ENCODE measurements at places on chromosomes 16 and 17.

DNA sequence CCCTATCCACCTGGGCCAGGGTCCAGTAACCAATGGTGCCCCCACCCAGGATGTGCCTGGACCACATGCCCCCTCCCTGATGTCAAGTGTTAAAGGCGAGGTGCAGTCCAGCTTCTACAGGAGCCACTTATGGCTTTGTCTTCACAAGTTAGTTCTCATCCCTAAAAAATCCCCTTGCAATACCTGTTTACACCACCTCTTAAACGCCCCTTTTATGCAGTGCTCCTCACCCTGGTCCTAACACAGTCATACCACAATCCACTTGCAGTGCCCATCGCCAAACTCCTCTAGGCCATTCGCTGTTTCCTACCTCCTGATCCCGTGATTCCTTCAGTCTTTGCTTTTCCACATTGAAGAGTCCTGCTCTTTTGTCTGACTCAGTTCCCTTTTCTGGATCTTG is 7.1 kb downstream of the GLYR1 start:
- DNase-seq = no peak

DNA sequence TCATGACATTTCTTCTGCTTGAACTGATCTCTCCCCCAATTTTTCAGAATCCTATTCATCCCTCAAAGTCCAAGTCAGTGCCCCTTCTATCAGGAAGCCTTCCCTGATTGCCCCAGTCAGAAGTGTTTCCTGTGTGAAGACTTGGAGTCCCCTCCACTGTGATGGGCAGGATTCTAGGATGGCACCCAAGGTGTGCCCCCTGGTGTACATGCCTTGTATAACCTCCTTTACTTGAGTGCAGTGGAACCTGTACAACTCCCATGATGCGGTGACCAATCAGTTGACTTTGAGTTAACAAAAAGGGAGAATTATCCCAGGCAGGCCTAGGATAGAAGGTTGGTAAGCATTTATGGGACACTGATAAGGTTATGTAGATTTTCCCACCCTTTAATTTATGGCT is 23.4 kb downstream of the MYH13 start:
- no peak for DNase-seq

DNA sequence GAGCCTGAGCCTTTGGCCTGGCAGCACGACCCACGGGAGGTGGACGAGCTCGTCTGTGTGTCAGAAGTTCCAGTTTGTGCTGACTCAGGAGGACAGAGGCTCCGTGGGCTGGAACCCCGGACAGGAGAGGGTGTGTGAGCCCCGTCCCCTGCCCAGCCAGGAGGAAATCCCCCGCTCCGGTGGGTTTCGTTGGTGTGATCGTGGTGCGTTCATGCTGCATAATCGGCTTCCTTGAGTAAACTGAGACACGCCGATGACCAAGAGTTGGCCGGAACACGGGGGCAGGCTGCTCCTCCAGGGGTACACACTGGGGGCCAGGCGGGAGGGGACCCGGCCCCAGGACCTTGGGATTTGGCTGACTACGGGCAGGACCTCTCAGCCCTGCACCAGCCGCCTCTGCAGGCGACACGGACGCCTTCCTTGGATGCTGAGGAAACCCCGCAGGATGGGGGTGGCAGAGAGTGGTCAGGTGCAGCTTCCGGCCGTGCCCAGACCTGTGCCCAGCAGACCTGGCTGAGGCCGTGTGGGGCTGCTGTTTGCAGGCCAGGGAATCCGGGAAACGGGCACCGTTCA is 8.5 kb downstream of the METRNL start:
- no peak for DNase-seq

GRCh38 chr17:17568772-17569195 is 22.7 kb downstream of the PEMT start:
- DNase-seq = peak; percentile 10

DNA sequence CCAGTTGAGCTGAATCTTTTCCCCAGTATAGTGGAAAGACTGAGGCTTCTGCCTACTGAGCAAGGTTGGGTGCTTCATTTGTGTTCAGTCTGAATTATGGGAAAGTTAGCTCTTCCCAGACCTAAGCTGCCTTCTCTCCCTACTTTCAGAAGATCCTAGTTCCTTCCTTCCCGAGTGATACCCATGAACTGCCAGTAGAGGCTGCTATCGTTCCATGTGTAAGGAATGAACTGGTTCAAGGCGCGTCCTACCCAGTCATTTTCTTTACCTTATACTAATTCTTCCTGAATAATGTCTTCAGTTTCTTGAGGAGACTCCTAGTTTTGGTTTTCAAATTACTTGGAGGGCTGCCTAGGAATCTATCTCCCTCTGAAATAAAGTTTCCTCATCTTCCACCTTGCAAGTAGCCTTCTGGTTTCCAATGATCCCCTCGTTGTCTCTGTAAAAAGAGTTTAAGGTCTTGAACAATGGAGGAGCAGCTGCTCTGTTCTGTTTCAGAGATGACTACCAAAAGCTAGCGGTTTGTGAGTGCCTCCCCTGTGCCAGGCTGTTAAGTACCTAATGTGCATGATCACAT is 934 bp upstream of the AOC2 start:
- no peak for DNase-seq

- DNase-seq = no peak
Observed at GRCh38 chr16:27366687-27367460, 35.1 kb upstream of the IL21R start.

GRCh38 chr17:59406808-59407381 is 75.4 kb downstream of the YPEL2 start:
- DNase-seq = no peak

GRCh38 chr16:50603206-50604064 is 55.2 kb downstream of the NKD1 start:
- no peak for DNase-seq

- no peak for DNase-seq
Observed at GRCh38 chr16:60642956-60643355, 1393.3 kb downstream of the CDH8 start.

GRCh38 chr17:69411766-69412165 is 2.7 kb upstream of the MAP2K6 start:
- DNase-seq = no peak

DNA sequence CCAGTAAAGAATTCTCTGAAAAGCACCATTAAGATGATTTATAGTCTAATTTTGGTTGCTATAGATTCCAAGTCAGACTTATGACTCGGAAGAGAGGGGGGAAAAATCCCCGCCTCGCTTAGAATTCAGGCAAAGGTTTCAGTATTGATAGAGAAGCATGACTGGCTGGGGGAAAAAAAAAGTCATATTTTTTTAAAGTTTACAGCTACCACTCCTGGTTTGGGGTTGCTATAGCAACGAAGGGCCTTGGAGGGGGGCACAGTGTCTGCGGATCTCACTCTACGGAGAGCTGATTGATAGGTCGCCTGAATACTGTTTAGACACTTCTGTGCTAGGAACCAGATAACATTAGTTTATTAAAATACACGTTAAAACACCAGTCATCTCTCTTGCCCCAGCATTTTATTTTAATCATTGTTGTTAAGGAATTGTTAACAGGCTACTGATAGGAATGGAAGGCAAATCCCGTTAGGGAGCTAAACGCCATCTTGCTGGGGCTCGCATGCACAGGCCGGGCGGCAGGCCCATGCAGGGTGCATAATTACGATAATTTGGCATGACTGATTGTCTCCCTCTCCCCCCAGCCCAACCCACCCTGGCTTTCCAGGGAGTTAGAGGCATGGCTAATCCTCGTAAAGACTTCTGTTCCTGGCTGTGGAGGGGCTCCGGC is 380.0 kb upstream of the XYLT1 start:
- no peak for DNase-seq

GRCh38 chr17:51595826-51596398 is 335.6 kb downstream of the UTP18 start:
- no peak for DNase-seq

DNA sequence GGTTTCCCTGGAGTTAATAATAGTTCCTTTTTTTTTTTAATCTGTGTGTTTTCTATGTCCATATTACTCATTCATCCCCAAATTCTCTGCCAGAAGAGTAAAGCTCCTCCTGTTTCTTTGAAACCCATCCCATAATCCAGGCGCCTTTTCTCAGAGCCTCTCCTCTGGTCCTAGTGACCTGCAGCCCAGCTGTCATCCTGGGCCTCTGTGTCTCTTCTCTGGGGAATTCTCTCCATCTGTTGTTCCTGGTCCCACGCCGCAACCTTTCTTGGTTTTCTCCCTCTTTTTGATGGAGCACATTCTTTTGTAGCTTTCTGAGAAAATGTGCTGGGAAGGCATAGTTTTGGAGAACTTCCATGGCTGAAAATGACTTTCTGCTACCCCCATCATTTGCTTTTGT is 10.2 kb downstream of the KATNB1 start:
- DNase-seq = no peak

DNA sequence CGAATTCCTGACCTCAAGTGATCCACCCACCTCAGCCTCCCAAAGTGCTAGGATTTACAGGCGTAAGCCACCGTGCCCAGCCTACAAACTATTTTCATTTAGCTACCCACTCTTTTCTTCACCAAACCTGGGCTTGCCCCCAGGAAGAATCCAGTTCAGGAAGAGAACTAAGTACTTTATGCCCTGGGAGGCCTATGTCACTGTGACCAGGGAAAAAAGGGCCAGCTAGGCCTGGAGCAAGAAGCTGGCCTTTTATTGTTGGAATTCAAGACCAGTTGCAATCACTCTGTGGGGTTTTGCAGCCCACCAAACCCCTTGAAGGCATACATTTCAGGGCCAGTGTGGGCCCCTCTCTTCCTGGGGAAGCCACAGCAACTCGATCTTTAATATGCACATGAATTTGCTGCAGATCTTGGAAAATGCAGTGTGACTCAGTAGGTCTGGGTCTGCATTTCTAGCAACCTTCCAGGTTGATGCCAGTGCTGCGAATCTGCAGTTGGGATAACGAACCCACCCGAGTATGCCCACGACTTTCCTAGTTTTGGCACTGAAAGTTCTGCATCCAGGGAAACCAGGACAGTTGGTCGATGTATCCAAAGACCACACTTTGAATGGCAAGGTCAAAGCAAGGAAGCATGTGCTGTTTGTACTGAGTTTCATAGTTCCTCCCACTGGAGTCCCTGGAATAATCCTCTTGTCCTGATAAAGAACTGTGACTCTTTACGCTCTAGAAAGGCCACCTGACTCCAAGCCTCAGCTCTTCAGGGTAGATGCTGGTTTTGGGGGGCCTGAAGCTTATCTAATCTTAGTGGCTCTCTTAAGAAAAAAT is 7.2 kb upstream of the MRPS23 start:
- no peak for DNase-seq

DNA sequence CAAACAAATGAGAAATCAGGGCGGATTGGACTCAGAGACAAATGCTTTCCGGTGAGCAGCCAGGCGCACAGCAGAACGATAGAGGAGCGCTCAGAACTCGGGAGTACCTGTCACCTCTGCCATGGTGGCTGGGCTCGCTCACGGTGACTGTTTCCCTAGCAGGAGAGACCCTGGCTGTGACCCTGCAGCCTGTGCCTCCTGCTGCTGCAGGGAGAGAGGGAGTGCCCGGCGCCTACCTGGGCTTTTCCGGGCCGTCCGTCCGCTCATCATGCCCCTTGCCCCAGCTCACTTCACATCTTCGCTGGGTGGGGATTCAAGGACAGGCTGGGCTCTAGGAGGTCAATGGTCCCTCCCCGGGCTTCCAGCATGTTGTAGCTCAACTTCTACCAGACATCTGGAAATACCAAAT is 14.1 kb upstream of the DNAH17 start:
- no peak for DNase-seq

DNA sequence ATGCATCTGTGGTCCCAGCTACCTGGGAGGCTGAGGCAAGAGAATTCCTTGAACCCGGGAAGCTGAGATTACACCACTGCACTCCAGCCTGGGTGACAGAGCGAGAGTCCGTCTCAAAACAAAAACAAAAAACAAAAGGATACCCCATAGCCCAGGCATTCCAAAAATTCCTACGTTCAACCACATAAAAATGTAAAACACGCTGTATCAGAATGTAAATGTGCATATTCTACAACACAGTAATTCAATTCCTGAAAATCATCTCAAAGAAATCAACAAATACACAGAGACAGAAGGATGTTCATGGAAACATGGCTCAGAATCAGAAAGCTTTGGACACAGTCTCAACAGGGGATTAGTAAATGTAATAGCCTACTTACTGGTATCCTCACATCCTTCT is 33.0 kb downstream of the COG7 start:
- no peak for DNase-seq

- DNase-seq = no peak
Observed at GRCh38 chr16:23485841-23486240, 24.5 kb downstream of the GGA2 start.

- no peak for DNase-seq
Observed at GRCh38 chr16:24534620-24535019, 4.7 kb upstream of the RBBP6 start.

DNA sequence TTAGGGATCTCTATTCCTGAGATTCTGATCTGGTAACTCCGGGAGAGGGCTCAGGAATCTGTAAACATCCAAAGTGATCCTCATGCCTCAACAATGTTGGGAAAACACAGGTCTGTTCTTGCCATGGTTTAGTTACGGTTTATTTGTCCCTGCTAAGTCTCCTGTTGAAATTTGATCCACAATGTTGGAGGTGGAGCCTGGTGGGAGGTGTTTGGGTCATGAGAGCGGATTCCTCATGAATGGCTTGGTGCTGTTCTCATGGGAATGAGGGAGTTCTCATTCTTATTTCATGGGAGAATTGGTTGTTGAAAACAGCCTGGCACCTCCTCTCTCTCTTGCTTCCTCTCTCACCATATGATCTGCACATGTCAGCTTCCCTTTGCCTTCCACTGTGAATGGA is 608.6 kb upstream of the GOT2 start:
- no peak for DNase-seq

DNA sequence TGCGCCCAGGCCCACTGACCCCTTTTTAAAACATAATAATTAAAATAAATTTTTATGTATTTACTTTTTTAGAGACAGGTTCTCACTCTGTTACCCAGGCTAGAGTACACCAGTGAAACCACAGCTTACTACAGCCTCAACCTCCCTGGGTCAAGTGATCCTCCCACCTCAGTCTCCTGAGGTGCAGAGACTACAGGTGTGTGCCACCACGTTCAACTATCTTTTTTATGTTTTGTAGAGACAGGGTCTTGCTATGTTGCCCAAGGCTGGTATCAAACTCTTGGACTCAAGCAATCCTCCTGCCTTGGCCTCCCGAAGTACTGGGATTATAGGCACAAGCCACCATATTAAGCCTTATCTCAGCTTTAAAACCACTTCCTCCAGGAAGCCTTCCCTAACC is 56.1 kb upstream of the BCAR1 start:
- DNase-seq = no peak
